ENCODE measurements at places on chromosomes 13 and 19. TPM values are rescaled to one million over a fixed set of nuclear protein-coding genes. Genes with fewer than 3 reads are reported as not detected.

The NUFIP1 gene
- total RNA-seq: 2.2 TPM

The ERICH6B gene
- total RNA-seq: not detected

The PTGIR gene
- 3.1 TPM for total RNA-seq

The C19orf73 gene
- 1.6 TPM for total RNA-seq

The REEP6 gene
- total RNA-seq: 2.9 TPM

The ZNF527 gene
- total RNA-seq: 13.8 TPM

The CEACAM3 gene
- total RNA-seq: not detected

The SLAIN1 gene
- 13.6 TPM for total RNA-seq
